ENCODE measurements at places on chromosomes 3 and 15. TPM values are rescaled to one million over a fixed set of nuclear protein-coding genes. Genes with fewer than 3 reads are reported as not detected.

NR1I2 gene
- total RNA-seq: 0.15 TPM

GRCh38 chr3:184241447-184242296 lies 7.1 kb downstream of the ALG3 start:
- H3K27me3 ChIP-seq: no peaks in the 10 kb centered on the region
- peaks cover 34% of the 10 kb centered on the region for H3K36me3 ChIP-seq
- DNase-seq: peak; percentile 51
- H3K4me3 ChIP-seq: no peak overlapping the region

CD86 gene
- 0.89 TPM for total RNA-seq

GRCh38 chr3:142946861-142947260 lies 16.6 kb downstream of the PAQR9 start:
- H3K27ac ChIP-seq: no peak overlapping the region
- no peak for DNase-seq
- H3K36me3 ChIP-seq: no peaks in the 10 kb centered on the region

GRCh38 chr15:81752546-81752942 lies 293.3 kb downstream of the MEX3B start:
- no peaks in the 10 kb centered on the region for H3K27me3 ChIP-seq
- H3K27ac ChIP-seq: no peak overlapping the region
- no peak for DNase-seq
- H3K4me3 ChIP-seq: no peak overlapping the region
- peaks cover 10% of the 10 kb centered on the region for H3K4me1 ChIP-seq
- no peaks in the 10 kb centered on the region for H3K36me3 ChIP-seq

DNA sequence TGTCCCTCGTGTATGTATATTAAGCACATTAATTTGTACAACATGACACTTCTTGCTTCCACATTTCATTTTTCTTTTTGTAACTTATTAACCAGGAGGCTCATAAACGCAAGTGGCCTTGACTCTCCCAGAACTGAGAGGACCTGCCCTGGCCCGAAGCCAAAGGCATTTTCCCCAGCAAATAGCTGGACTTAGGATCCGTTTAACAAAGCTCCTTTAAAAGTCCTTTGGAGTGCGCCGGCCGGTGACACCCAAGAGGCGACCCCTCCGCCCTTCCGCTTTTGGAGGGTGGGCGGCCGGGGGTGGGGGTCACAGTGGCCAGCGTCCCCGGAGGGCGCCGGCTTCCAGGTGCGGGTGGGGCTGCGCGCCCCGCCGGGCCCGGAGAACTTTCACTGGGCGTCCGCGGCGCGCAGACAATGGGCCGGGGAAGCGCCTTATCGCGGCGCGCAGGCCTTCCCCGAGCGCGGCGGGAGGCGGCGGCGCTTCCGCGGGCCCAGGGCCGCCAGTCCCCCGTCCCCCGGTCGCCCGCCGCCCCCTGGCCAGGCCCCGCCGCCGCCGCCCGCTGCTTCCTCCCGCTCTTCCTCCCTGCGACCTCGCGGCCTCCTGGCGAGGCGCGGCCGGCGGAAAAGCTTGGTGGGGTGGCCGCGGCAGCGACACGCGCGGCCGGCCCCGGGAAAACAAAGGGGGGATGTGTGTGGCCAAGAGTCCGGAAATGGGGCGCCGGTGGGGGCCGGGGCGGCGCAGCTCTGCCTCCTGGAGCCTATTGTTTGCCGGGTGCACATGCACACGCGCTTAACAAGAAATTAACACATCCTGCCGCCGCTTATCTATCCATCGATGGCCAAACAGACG lies 613.4 kb downstream of the MCTP2 start:
- H3K4me1 ChIP-seq: peaks cover 7% of the 10 kb centered on the region
- no peaks in the 10 kb centered on the region for H3K36me3 ChIP-seq
- H3K27me3 ChIP-seq: no peaks in the 10 kb centered on the region
- H3K27ac ChIP-seq: peak overlapping the region; percentile 62
- DNase-seq: peak; percentile 80

GRCh38 chr3:5007873-5008272 lies 28.6 kb downstream of the BHLHE40 start:
- no peaks in the 10 kb centered on the region for H3K36me3 ChIP-seq
- H3K4me1 ChIP-seq: peaks cover 21% of the 10 kb centered on the region
- no peaks in the 10 kb centered on the region for H3K27me3 ChIP-seq
- DNase-seq: no peak
- H3K4me3 ChIP-seq: no peak overlapping the region

DNA sequence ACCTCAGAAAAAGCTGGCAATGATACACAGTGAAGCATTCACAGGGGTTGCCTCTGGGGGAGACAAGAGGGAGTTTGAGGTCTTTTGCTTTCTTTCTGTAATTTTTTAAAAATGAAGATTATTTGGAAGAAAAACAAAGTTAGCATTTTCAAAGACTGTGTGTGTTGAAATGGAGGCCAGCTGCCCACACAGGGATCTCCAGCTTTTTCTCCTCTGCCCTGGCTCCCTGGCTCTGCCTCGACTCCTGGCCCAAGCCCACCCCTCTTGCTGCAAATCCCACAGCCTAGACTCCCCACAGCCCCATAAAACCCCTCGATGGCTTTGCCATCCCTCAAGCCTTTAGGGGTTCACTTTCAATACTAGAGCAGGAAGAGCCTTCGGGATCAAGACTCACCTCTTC lies 68.4 kb downstream of the LINGO1 start:
- H3K27me3 ChIP-seq: no peaks in the 10 kb centered on the region
- no peak overlapping the region for H3K4me3 ChIP-seq
- no peak overlapping the region for H3K27ac ChIP-seq
- no peak for DNase-seq
- no peaks in the 10 kb centered on the region for H3K36me3 ChIP-seq

GRCh38 chr15:59366333-59367021 lies 6.2 kb downstream of the MYO1E start:
- no peak overlapping the region for H3K27ac ChIP-seq
- DNase-seq: no peak
- H3K4me3 ChIP-seq: no peak overlapping the region

ZNF654 gene
- 11.8 TPM for total RNA-seq

GRCh38 chr3:126935756-126936509 lies 47.0 kb upstream of the PLXNA1 start:
- no peak overlapping the region for H3K27ac ChIP-seq
- no peak overlapping the region for H3K4me3 ChIP-seq
- peaks cover 51% of the 10 kb centered on the region for H3K4me1 ChIP-seq
- no peak for DNase-seq
- H3K27me3 ChIP-seq: no peaks in the 10 kb centered on the region

- peaks cover 97% of the 10 kb centered on the region for H3K4me1 ChIP-seq
- no peak for DNase-seq
- no peak overlapping the region for H3K4me3 ChIP-seq
- H3K27ac ChIP-seq: no peak overlapping the region
- H3K27me3 ChIP-seq: no peaks in the 10 kb centered on the region
These were observed 116.3 kb downstream of the AKAP13 start for GRCh38 chr15:85496551-85497171.

DNA sequence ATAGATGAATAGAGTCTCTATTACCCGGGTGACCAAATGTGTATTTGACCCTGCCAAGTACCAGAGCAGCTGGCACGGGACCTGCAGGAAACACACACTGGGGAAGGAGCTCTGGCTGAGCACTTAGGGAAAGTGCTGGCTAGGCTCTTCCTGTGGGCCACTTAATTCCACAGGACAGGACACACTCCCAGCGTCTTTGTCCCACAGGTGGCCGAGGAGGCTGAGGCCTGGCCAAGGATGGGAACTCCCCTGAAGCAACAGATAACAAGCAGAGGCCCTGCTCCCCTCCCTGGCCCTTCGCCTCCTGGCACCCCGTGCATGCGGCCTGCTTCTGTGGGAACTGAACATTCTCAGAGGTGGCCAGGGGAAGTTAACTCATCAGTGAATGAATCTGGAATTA lies 180.8 kb downstream of the ATP10A start:
- no peak for DNase-seq
- no peaks in the 10 kb centered on the region for H3K36me3 ChIP-seq
- no peak overlapping the region for H3K4me3 ChIP-seq
- H3K27ac ChIP-seq: no peak overlapping the region

DNA sequence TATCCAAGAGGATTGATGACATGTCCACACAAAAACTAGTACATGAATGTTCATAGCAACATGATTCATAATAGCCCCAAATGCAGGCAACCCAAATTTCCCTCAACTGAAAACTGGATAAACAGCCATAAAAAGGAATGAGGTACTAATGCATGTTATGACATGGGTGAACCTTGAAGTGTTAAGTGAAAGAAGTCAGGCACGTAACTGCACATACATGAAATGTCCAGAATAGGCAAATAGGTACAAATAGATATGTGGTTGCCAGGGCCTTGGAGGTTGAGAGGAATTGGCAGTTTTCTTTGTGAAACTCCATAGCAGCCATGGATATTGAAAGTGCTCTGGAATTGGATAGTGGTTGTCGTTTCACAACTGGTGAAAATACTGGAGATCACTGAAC lies 52.2 kb upstream of the CCR4 start:
- DNase-seq: no peak
- H3K4me3 ChIP-seq: no peak overlapping the region

- no peaks in the 10 kb centered on the region for H3K4me1 ChIP-seq
- no peaks in the 10 kb centered on the region for H3K27me3 ChIP-seq
- H3K36me3 ChIP-seq: no peaks in the 10 kb centered on the region
- no peak overlapping the region for H3K4me3 ChIP-seq
These were observed 10.3 kb downstream of the BCL2A1 start for GRCh38 chr15:79960502-79961212.

GRCh38 chr15:94670438-94671034 lies 439.2 kb downstream of the MCTP2 start:
- H3K36me3 ChIP-seq: no peaks in the 10 kb centered on the region
- H3K4me1 ChIP-seq: peaks cover 10% of the 10 kb centered on the region
- no peaks in the 10 kb centered on the region for H3K27me3 ChIP-seq

DAZL gene
- not detected for total RNA-seq

GRCh38 chr3:10344147-10344943 lies 23.4 kb upstream of the SEC13 start:
- no peaks in the 10 kb centered on the region for H3K36me3 ChIP-seq
- H3K4me1 ChIP-seq: peaks cover 3% of the 10 kb centered on the region
- no peak overlapping the region for H3K27ac ChIP-seq
- no peaks in the 10 kb centered on the region for H3K27me3 ChIP-seq
- no peak for DNase-seq

DNA sequence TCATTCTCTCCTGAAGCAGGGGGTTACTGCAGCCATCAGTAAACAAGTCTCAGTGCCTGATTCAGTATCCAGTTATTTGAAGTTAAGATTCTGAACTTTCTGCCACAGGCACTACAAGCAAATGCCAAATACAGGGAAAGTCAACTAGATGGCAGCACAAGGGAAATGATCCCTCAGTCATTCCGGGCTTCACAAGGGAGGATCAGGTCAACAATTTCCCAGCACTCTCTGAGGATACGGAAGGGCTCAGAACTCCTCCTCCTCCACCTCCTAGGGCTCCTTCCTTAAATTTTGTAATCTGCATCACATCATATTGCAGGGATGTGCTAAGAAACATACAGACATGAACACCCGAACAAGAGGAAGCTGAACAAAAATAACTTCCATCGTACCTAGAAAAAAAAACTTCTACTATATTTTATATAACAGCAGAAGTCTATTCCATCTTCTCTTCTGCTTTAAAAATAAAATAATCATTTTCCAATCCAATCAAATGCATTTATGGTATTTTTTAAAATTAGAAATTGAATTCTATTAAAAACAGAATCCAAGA lies 187.1 kb downstream of the FMN1 start:
- H3K36me3 ChIP-seq: no peaks in the 10 kb centered on the region
- DNase-seq: no peak

- no peaks in the 10 kb centered on the region for H3K27me3 ChIP-seq
- H3K36me3 ChIP-seq: no peaks in the 10 kb centered on the region
These were observed 352.4 kb upstream of the ZNF385D start for GRCh38 chr3:22103423-22103822.

- H3K27ac ChIP-seq: no peak overlapping the region
- no peaks in the 10 kb centered on the region for H3K27me3 ChIP-seq
These were observed 578.4 kb downstream of the ZIC1 start for GRCh38 chr3:147987549-147987948.

GRCh38 chr3:115148142-115148790 lies 1.2 kb upstream of the ZBTB20 start:
- no peak for DNase-seq
- peaks cover 5% of the 10 kb centered on the region for H3K4me1 ChIP-seq
- no peaks in the 10 kb centered on the region for H3K36me3 ChIP-seq
